AG04449 (cell line): ENCODE measurements at places on chromosomes 16 and 17.

DNA sequence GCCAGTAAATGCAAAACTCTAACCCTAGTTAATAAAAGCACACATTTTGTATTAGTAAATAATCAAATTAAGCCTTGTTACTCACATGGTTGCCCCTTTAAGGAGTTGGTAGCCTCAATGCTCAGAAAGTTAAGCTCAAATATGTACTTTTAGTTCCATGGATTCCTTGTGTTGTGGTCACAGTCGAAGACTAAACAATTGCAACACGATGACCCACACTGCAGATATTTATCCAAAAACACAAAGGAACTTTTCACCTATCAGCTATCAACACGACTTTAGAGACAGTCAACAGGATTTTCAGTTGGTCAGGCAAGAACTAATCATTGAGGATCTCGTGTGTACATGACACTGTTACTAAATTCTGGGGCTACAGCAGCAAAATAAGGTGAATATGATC, 47.4 kb upstream of the NUDT7 start:
- DNase-seq, result peak; percentile 37

GRCh38 chr17:46818316-46818928, at the start of gene WNT3:
Gene WNT3, minus strand, starts transcription at chr17:46818692. Its CDS starts 95 bp downstream, at chr17:46818597.
- DNase-seq, result no peak

- no peak for DNase-seq
Observed at GRCh38 chr16:12976936-12977335, 75.5 kb downstream of the SHISA9 start.

DNA sequence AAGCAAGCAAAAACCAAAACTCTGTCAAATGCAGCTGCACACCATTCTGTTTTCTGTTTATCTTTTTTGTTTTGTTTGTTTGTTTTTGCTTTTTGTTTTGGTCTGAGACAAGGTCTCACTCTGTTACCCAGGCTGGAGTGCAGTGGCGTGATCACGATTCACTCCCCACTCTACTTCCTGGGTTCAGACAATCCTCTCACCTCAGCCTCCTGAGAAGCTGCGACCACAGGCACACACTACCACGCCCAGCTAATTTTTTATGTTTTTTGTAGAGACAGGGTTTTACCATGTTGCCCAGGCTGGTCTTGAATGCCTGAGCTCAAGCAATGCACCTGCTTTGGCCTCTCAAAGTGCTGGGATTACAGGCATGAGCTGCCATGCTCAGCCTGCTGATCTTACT, 19.3 kb upstream of the SLFN13 start:
- DNase-seq, result no peak

- DNase-seq, result no peak
Observed at GRCh38 chr17:29760279-29761039, 137.7 kb upstream of the CORO6 start.

DNA sequence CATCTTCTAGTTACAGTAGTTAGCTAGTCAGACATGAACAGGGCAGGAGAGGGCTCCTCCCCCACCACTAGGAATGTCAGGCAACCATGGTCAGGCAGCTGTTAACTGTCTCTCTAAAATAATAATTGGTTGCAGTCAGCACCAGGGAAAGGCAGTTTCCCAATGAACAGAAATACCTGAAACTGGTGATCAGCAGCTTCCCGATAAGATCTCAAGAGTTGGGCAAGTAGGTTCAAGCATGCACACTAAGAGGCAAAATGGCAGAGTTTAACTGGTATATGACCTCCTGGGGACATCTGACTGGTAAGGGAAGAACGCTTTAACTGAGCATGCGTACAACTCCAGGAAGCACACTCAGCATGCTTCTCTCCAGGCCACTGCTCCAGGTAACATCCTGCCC, 12.6 kb upstream of the XYLT1 start:
- DNase-seq, result no peak

DNA sequence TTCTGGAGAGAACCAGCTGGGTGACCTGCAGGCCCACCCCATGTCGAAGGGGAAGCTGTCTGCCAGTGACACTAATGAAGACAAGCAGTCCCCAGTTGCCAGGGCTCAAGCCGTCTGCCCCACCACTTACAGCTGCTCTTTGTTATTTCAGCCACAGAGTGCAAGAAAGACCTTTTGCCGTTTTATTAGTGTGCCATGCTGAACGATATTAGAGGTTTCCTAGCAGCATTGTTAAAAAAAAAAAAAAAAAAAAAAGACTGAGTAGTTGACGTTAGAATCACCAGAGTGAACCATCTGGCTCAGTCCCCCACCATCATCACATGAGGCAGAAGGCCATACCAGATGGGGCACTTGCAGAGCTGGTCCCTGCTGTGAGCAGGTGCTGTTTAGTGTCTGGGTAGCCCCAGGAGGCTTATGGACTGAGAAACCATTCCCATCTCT, 26.5 kb upstream of the SLC39A11 start:
- no peak for DNase-seq

GRCh38 chr16:26155221-26155620, 463.5 kb downstream of the HS3ST4 start:
- DNase-seq, result no peak

DNA sequence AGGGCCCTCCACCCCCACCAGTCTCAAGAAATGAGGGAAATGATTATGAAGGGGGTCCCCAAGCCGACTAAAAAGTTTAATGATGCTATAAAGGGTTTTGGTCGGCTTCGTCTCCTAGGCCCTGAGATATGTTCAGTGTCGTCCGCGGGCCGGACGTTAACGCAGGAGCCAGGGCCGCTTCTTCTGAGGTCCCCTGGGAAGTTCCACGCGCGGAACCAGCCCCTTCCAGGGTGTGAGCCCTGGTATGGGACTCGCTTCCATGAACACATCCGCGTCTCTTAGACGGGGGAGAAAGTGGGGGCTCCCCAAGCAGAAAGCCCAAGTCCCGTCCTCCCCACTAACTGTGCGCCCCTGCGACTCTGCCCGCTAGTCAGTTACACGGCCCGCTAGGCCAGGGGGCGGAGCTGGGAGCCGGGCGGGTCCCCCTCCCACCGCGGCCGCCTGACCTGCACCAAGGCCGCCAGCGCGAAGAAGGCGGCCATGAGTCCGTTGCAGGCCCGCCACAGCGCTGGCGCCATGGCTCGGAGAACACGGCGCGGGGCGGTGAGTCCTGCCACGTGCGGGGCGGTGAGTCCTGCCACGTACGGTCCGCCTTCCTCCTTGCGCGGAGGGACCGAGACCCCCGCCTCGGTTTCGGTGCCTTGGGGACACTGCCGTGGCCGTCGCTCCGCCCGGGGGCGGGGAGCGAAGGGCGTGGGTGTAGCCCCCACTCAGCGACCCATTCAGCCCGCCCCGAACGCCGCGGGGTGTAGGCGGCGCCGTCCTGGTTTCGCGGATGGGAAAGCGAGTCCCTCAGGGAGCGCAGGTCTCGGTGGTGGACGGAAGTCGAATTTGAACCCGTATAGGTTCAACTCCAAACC, at the start of gene TMEM220:
Gene TMEM220 (minus strand): TSS at position 690 of the 860 bp plus-strand sequence. CDS start 172 bp downstream, at position 518.
- DNase-seq, result no peak

DNA sequence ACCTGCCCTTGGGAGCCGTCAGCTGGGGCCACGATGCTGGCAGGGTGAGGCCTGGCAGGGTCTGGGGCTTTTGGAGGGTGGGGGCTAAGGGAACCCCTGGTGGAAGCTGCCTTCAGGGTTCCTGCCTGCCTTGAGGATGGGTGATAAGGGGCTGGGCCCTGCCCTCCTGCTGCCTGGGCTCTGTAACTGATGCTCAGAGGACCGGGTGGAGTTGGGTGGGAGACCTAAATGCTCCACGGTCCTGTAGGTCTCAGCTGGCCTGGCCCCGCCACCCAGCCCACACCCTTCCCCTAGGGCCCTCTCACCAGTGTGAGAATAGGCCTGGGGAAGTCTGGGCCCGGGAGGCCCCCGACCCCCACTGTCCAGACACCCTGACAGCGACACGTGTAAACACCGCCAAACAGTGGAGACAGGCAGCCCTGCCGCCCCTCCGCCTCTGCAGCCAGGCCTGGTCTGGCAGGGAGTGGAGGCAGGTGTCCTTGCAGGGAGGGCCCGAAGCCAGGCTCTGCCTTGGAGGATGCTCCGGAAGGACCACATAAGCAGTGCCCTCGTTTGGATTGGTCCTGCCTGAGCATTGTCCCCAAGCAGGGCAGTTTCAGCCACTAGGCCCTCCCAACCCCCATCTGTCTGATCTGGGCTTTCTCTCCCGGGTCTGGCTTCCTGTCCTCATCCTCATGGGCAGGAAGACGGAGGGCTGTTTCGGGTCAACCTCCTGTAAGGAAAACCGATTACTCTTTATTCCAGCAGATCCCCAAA, 6.5 kb upstream of the BAHCC1 start:
- no peak for DNase-seq

- DNase-seq, result no peak
Observed at GRCh38 chr16:31107465-31107867, 720 bp upstream of the BCKDK start.
